ENCODE measurements at places on chromosomes 2 and 18.

GRCh38 chr2:120455390-120455789, 109.5 kb downstream of the INHBB start:
- DNase-seq: no peak

DNA sequence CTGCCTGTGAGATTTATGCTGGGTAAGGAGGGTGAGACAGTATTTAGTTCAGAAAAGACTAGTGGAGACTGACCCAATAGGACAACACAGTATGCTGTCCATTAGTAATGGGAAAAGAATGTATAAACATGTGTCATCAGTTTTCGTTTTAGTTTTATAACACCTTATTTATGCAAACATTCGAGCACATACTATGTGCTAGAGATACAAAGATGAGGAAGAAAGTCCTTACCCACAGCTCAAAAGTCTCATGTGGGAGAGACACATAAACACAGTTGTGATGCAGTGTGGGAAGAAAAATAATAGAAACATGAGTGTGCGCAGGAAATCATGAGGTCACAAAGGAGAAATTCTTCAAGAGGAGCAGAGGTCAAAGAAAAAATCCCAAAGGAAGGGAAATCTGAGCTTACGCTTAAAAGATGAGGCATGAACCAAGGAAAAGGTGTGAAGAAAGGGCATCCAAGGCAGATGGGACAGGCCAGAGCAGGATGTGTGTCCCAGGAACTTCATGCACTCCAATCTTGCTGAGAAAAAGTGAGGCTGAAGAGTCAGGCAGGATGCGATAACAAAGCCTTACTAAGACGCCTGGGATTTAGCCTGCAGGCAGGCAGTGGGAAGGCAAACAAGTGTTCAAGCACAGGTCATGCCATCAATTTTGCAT, 8.1 kb downstream of the METTL21A start:
- DNase-seq: no peak

GRCh38 chr2:231235217-231235616, 36.8 kb downstream of the ARMC9 start:
- DNase-seq: no peak

DNA sequence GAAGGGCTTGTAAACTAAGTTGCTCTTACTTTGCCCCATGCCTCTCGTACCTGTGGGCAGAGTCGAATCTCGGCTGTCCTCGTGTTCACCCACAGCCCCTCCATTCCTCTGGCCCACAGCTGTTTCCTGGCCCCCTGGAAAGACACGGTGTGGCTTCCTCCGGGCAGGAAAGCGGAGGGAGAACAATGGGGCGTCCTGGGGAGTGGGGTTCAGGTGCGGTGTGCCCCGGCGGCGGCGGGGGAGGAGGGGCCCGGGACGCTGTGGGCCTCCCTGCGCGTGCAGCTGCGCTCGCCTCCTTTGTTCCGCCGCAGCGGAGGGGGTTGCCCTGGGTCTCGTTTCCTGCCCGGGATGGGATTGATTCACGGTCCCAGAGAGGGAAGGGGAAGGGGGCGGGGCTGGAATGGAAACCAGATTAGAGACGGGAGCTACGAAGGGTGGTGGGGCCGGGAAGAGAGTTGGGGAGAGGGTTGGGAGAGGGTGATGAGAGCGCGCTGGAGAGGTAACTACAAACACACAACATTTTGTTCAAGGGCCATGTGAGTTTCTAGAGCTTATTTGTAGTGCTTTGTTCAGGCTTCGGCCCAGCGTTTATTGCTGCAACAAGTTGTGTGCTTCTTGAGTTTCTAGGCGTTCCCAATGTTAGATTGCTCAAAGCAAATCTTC, 796 bp downstream of the MYO1B start:
- DNase-seq: peak; percentile 34

- no peak for DNase-seq
Measured at GRCh38 chr2:242069018-242069417, 199.5 kb downstream of the RTP5 start.

GRCh38 chr2:10307561-10308156, 5.0 kb downstream of the HPCAL1 start:
- peak; percentile 67 for DNase-seq

DNA sequence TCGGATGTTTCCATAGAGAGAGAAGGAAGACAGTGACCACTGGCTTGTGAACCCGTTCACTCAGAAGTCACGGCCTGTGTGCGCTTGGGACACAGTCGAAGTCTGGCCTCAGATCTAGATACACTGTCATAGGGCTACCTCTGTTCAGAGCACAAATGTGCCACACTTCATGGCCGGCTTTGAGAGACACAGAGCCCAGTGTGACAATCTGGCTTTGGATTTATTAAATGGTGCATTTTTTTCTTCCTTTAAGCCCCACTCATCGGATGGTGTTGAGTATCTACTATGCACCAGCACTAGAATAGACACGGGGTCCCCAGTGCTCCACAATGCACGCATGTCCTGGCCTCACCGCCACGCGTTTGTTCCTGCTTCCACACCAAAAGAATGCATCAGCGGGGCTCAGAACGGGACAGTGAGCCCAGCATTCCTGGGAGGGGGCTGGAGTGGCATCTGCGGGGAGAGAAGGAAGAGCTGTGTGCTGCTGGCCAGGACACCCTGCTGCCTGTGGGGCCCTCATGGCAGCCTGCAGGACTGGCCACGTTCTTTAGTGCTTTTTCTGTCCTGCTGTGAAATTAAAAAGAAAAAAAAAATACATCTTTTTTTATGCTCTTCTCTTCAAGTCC, 738.9 kb upstream of the SALL3 start:
- DNase-seq: no peak

- DNase-seq: no peak
Measured at GRCh38 chr2:52659546-52659945, 1108.1 kb upstream of the CHAC2 start.

- DNase-seq: no peak
Measured at GRCh38 chr18:74225193-74225840, 66.4 kb downstream of the CYB5A start.

- no peak for DNase-seq
Measured at GRCh38 chr18:36484591-36484990, 187.1 kb downstream of the FHOD3 start.

DNA sequence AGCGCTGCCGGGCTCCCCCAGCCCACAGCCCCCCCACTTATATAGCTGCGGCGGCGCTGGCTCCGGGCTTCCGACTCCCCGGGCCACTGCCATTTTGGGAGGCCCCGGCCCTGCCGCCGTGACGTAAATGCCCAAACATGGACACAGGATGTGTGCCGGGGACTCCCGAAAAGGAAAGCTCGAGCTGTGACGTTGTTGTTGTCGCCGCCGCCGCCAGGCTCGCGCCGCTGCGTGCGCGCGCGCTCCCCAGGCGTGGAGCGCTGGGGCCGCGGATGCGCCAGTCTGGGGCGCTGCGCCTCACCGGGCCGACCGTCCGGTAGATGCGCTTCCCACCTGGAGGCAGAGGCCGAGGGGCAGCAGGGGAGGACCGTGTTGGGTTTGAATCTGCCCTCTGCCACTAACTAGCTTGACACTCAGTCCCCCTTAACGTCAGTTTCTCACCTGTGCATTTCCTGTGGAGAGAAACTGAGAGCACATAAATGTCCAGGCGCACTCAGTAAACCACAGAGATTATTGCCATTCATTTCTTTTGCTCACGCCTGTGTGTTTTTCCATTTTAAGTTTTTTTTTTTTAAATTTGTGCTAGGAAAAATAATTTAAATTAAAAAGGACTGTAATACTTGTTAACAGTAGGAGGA, at the start of gene EGR4:
TSS of gene EGR4 (minus strand) at position 15 of the 638 bp plus-strand sequence. CDS start 231 bp downstream, outside the sequence.
- DNase-seq: peak; percentile 90

DNA sequence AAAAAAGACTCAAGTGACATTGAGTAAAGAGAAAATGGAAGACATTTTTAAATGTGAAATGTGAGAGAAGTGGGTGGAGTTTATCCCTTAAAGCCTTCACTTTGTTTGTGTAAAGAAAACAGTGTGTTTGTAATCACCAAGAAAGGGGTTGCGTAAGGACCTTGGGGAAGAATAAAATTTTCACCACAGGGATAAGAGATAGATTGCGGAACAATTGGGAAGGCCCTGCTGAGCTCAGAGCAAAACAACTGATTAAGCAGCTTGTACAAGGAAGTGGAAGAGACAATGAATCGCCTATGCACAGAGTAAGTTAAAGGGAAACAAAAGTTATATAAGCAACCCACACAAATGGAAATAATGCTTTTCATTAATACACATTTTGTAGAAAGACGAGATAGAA, 327.7 kb downstream of the RAD51AP2 start:
- peak; percentile 65 for DNase-seq

GRCh38 chr2:43074592-43075053, 151.8 kb downstream of the ZFP36L2 start:
- no peak for DNase-seq

GRCh38 chr2:180657054-180657453, 323.4 kb upstream of the UBE2E3 start:
- no peak for DNase-seq

DNA sequence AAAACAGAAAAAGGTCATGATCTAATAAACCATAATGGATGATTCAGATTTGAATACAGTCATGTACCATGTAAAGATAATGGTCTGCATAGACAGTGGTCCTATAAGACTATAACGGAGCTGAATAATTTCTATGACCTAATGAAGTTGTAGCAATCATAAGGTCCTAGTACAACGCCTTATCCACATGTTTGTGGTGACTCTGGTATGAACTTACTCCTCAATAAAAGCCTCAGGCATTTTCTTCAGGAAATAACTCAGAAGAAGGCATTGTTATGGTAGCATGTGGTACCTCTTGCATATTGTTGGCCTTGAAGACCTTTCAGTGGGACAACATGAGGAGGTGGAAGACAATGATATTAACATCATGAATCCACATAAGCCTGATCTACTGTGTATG, 883.3 kb downstream of the CNTNAP5 start:
- DNase-seq: no peak

DNA sequence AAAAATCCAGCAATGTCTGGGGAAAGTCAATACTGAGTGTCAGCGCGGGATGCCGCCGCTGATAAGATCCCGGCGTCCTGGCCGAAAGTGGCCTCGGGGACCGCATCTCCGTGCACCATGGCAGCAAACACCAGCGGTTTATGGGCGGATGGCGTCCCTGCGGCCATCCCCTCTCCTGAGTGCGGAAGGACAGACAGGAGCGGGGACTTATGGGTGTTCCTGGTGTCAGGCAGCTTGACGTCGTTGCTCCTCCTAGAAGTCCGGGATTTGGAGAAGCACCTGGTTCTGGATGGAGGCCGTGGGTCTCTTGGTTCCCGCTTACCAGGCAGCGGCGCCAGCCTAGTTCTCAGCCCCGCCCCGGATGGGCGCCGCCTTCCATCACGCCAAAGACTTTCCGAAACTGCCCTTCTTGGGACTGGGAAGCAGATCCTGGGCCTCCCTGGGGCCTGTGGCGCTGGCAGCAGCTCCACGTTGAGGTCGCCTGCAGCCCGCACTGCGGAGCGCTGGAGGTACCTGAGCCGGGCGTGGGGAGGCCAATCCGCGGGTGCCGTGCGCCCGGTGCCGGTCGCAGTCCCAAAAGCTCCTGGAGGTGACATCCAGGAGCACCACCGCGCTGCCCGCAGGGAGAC, 119.1 kb downstream of the CCDC74A start:
- DNase-seq: no peak

GRCh38 chr18:79495591-79496071, 99.9 kb downstream of the NFATC1 start:
- no peak for DNase-seq

- no peak for DNase-seq
Measured at GRCh38 chr2:74768401-74768914, 65.5 kb upstream of the HK2 start.

DNA sequence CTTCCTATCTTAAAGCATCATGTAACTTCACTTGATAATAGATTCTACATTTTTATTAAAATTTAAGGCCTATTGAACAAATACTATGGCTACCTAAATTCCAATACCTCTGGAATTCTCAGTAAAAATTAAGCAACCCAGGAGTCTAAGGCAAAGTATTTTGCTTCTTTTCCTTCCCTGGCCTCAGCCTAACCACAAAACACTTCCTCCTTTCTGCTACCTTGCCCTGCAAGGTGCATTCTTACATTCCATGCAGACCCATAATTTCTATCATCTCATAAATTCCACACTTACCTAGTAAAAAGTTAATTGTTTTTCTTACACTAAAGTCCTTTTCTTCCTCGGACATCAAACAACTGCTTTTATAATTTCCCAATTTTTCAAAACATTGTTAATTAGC, 3.7 kb downstream of the MBOAT2 start:
- DNase-seq: no peak

GRCh38 chr2:15311926-15312325, 249.2 kb downstream of the NBAS start:
- no peak for DNase-seq

DNA sequence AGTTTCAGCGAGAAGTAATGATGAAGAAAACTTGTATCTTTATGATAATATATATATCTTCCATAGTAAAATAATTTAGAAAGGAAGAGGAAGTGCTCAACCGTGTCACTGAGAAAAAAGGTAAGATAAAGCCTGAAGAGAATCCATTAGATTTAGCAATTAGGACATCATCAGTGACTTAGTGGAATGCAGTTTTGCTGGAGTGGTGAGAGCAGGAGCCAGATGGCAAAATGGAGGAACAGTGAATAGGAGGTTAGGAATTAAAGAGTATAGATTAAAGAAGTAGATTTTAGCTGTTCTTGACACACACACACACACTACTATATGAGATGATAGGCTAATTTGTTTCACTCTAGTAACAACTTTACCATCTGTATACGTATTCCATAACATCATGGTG, 157.1 kb upstream of the EPC2 start:
- no peak for DNase-seq

- DNase-seq: peak; percentile 21
Measured at GRCh38 chr18:53380063-53380639, 844.3 kb downstream of the MBD2 start.

DNA sequence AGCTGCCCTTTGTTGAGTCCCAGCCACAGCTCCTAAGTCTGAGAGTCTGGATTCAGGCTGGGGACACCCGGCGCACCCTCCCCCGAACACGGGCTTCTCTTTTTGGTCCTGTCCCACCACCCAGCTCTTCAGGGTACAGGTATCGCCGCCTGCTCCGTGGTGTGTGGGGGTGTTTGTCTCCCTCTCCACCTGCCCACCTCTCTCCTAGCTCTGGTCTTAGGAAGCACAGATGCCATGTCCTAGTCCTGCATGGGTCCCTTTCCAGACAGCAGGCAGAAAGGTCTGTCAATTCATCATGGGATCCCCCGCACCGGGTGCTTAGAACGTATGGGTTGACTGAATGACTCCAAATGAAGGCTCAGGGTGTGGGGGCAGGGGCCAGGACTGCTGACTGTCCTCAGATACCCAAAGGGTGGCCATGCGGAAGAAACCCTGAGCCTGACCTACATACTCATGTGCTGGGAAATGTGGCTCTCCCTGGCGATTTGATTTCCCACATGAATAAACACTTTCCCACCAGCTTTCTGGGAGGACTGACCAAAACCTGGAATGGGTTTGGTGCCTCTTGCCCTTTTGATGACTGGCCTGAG, 156.8 kb downstream of the CELF4 start:
- no peak for DNase-seq

Data from suppressor macrophage treated with lipopolysaccharide for 4 hours (primary cell).